Muscle of arm (tissue), 14 donors: ENCODE measurements at places on chromosomes 2 and 18. TPM values are rescaled to one million over a fixed set of nuclear protein-coding genes. Genes with fewer than 3 reads are reported as not detected.

Gene METTL8
- polyA plus RNA-seq: 12.8 TPM

Gene TPO
- polyA plus RNA-seq: 0.21 TPM

Gene INO80D
- 7.7 TPM for polyA plus RNA-seq

Gene DNAH7
- polyA plus RNA-seq: 0.32 TPM

Gene SPATA3
- polyA plus RNA-seq: not detected

Gene RGPD3
- polyA plus RNA-seq: 0.07 TPM

Gene CPS1
- polyA plus RNA-seq: 3.7 TPM

Gene RAB3GAP1
- polyA plus RNA-seq: 35.7 TPM

Gene PDCD1
- polyA plus RNA-seq: 0.68 TPM

Gene TNP1
- polyA plus RNA-seq: 0.41 TPM

GRCh38 chr2:205696331-205696926 lies 14.1 kb downstream of the NRP2 start:
- DNase-seq: no peak

GRCh38 chr2:55729136-55729685 lies 35.6 kb upstream of the PNPT1 start:
- peak; percentile 55 for DNase-seq

DNA sequence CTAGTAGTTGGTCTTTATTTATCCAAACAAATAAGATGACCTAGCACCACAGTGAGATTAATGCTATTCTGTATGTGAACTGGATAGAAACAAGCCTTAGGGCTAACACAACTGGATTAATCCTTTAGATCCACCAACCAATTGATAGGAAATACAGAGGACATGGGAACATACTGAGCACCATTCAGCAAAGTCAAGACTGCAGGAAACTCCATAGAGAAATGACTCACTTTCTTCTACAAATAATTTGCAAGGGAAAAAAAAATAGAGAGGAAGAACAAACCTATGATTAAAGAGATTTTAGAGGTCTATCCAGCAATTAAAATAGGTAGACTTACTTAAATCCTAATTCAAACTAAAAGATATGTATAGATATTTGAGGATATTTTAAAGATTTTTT lies 23.9 kb downstream of the WDFY1 start:
- DNase-seq: no peak

GRCh38 chr18:39840856-39841481 lies 2114.1 kb upstream of the PIK3C3 start:
- DNase-seq: peak; percentile 61

DNA sequence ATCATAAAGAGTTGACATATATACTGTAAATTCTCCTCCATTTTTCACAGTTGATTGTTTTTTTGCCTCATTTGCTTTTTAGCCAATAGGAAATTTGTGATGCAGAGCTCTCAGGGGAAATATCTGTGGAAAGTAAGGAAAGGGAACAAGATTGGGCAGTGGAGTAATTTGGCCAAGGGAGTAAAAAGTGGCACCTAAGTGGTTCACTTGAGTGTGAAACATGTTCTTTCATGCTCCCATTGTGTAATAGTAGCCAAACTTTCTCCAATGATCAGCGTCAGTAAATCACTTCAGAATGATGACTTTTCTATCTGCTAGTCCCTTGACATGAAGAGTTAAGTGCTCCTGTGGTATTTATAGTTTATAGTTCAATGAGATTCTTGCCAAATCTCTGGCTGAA lies 141.9 kb upstream of the KCNJ3 start:
- no peak for DNase-seq

DNA sequence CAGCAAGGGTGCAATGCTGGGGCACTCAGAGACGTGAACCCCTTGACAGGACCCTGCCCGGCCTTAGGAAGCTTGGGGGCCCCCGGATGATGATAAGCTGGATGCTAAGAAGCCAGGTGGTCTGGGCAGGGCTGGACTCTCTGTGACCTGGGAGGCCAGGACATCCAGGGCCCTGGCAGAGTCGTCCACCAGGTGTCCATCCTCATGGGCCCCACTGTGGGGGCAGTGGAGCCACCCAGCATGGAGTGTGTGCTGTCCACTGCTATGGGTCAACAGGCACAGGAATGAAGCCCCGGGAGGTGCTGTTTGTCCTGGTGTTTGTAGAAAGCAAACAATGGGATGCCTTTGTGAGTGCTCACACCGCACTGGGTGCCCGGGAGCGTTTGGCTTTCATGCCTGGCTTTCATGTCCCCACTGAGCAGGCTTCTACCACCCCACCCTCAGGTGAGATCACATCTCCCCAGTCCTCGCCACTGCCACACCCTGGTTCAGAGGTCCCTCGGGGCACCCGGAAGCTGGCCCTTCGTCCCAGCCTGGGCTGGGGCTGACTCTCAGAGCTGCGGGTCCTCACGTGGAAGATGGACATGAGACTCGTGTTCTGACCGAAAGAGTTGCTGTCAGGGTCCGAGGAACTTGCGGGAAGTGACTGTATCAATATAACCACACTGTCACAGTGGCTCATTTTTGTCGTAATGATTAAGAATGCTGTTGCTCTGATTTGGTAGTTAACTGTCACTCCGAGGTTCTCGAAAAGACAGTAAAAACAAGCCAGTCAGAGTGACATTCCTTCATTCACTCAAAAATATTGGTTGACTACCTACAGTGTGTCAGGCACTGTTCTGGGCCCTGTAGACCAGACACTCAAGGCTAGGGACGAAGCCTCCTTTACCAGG lies 53.3 kb downstream of the INHBB start:
- no peak for DNase-seq

- DNase-seq: no peak
Measured at GRCh38 chr18:6719098-6719846, 10.2 kb upstream of the ARHGAP28 start.

- no peak for DNase-seq
Measured at GRCh38 chr2:241546771-241547498, 11.6 kb upstream of the BOK start.

- no peak for DNase-seq
Measured at GRCh38 chr2:225600444-225600843, 200.9 kb downstream of the NYAP2 start.

GRCh38 chr2:237483018-237483731 lies 3.9 kb upstream of the MLPH start:
- no peak for DNase-seq

DNA sequence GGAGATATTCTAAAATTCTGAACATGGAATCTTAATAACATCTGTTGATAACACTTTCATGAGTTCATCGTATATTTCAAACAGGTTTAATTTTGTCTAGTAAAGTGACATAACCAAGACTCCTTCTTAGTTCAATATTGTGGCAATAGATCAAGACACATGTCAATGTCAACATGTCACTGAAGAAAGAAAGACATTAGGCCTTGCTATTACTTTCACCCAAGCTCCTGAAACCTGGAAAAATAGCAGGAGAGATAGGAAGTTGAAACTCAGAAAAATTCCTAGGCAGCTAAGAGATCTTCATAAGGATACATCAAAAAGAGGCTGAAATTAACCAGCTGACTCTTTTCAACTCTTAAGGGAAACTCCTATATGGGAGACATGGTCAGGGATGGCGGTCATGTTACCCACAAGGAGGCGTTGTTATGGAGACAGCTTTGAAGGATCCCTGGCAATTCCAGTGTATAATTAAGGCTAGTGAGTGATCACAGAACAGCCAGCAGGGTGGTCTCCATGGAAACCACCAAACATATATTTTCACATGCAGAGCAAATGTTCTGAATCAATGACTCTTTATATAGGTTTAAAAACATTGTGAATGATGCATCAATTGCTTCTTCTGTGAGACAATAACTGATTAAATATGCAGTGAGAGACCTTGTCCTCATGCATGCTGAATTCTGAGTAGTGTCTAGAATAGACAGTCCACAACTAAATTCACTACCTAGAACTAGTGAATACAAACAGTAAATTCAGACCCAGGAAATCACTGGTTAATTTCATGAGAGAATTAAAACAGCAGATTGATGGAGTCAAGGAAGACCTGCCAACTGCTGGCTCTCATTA lies 115.3 kb upstream of the RIOK3 start:
- DNase-seq: peak; percentile 40

DNA sequence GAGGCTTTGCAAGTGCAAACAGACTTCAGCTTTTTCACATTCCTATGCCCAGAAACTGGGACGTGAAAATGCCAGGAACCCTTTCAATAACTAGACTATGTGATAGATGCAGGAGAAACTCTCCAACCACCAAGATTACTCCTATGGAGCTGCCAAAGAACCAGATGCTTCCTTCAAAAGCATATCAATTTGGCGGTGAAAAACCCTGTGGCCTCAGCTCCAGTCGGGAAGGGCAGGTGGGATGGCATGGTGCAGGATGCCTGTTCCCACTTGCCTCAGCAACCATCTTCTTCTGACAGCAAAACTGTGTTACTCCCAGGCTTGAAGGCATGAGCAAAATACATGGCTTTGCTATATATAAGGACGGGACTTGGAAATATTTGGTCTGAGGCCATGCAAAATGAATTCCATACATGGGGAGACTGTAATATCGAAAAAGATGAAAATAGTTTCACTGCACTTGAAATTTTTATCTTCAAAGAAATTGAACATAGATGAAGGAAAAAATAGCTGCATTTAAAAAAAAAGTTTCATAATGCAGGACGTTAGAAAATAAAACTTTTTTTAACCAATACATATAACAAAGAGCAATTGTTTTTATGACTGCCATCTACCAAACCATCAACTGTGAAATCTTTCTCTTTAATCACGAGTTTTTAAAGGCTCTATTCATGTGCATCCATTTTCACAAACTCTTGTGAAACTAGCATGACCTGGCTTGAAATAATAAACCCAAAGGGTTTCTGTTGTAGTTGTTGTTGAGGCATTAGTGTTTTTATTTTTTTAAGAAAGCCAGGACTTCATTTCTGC lies 99.1 kb downstream of the AFF3 start:
- no peak for DNase-seq

GRCh38 chr2:176088048-176088936 lies 4.2 kb upstream of the HOXD13 start:
- DNase-seq: peak; percentile 68

GRCh38 chr2:164898475-164898874 lies 56.9 kb downstream of the SLC38A11 start:
- no peak for DNase-seq

GRCh38 chr2:47907039-47907781 lies 912 bp upstream of the FBXO11 start:
- DNase-seq: no peak

GRCh38 chr18:37721544-37722522 lies 156.2 kb upstream of the CELF4 start:
- no peak for DNase-seq

- no peak for DNase-seq
Measured at GRCh38 chr2:207847098-207847806, 77.5 kb upstream of the FZD5 start.
